Endothelial cell of umbilical vein (primary cell): ENCODE measurements at places on chromosomes 7 and 10. TPM values are rescaled to one million over a fixed set of nuclear protein-coding genes. Genes with fewer than 3 reads are reported as not detected.

GRCh38 chr7:45524445-45524844, 49.7 kb upstream of the ADCY1 start:
- DNase-seq: no peak

The SPOCK2 gene
- 0.67 and 1.1 TPM in 2 replicates for total RNA-seq

DNA sequence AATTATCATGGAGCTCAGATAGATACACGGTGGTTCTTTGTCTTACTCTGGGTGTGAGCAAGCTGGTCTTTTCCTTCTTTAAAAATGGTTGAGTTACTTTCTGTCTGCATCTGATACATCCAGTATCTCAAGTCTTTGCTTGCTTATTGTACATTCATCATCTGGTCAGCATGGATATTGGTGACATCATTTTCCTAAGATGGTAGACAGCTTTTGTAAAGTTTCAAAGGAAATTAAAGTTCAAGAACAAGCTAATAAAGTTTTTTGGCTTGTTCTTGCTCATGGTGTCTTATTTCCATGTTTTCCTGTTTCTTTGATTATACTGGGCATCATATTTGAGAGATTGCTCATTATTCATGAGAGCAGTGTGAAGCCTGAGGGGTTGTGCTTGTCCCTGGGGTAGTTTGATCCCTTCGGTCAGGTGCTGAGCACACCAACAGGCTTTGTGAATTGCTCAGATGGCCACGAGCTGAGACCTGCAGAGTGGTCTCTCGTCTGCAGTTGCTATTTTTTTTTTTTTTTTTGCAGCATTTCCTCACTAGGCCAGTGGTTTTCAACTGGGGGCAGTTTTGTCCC, 38.5 kb downstream of the MGMT start:
- DNase-seq: no peak

The IQUB gene
- not detected in 2 replicates for total RNA-seq

The BHLHA15 gene
- total RNA-seq: 1.2 and 1.5 TPM in 2 replicates

- peak; percentile 83 for DNase-seq
Measured at GRCh38 chr7:132065193-132065988, 509.0 kb upstream of the PODXL start.

The HOXA9 gene
- 61.6 and 62.9 TPM in 2 replicates for total RNA-seq

The ANKRD30A gene
- not detected in 2 replicates for total RNA-seq

The CCL24 gene
- total RNA-seq: not detected in 2 replicates

DNA sequence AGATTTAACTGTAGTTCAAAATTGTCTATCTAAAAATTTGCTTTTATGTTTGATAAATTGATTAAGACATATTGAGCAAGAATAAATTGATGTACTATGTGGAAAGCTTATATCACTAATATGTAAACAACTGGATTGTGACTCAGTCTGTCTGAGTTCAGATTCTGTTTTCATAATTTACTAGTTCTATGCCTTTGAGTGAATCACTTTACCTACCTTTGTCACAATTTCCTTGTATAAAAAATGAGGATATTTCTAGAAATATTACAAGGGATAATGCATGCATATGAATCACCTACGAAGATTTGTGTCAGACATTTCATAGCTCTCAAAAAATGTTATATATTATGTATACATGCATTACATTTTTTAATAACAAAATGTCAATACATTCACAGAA, 245.1 kb upstream of the ZWINT start:
- no peak for DNase-seq

GRCh38 chr10:126049759-126050700, 153.7 kb downstream of the FANK1 start:
- peak; percentile 96 for DNase-seq

- no peak for DNase-seq
Measured at GRCh38 chr7:70040970-70041766, 442.9 kb downstream of the AUTS2 start.

The PYROXD2 gene
- total RNA-seq: 7.0 TPM in 2 replicates

- no peak for DNase-seq
Measured at GRCh38 chr10:132001238-132001972, 19.7 kb upstream of the BNIP3 start.

DNA sequence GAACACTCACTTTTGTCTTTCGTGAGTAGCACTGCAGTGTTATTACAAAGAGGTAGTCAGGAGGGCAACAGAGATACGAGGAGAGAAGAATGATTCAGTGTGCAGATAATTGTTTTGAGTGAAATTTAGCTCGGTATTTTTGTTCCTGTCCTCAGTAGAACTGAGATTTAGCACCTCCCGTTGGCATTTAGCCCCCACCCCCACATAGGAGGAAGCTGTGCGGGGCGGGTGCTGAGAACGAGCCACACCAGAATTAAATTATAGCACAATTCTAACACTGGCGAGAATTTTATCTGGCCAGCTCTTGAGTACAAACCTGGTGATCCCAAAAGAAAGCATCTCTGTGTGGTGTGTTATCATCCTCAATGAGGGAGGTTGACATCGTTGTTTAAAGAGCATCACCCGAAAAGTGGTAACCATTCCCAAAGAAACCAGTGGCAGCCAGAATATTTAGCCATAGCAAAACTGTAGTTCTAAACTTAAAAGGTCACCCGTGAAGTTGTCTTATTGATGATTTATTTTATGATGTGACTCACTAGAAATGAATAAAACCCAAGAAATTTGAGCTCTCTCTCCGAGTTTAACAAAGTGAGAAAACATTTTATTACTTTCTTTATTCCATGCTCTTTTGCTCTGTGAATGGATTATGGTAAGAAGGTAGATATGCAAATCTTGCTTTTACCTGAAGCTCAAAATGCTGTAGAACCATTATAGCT, 612.2 kb downstream of the SUGCT start:
- no peak for DNase-seq

- no peak for DNase-seq
Measured at GRCh38 chr10:71432956-71433767, 36.4 kb downstream of the CDH23 start.

- no peak for DNase-seq
Measured at GRCh38 chr7:20578257-20578771, 37.2 kb upstream of the ABCB5 start.

The SHOC2 gene
- total RNA-seq: 37.1 and 39.1 TPM in 2 replicates

DNA sequence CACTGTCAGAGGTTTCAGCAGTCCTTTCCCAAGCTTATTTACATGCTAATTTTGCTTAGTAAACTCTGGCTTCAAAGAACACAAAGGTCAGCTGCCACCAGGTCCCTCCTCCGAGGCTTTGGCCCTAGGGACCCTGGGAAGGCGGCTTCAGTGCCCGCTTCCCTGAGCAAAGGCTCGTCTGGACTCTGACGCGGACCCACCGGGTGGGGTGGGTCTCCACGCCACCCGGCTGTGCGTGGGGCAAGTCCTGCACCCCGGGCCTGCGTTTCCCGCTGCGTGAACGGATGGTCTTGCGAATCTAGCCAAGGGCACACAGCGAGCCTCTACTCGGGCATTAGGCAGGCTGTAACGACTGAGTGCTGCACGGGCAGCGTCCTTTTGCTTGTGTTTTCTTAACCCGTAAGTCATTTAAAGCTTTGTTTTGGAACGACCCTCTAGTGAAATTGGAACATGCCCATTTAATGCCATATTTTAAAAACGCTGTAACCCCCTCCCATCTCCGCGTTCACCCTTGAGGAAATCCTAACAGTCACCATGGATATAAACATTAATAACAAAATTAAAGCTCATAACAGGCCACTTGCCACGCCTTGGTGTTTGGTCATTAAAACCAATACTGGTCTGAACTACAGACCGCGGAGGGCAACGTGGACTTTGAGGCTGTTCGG, 828 bp downstream of the BNIP3 start:
- DNase-seq: peak; percentile 35

The ARHGEF5 gene
- total RNA-seq: 0.88 and 1.5 TPM in 2 replicates

- DNase-seq: peak; percentile 92
Measured at GRCh38 chr10:79266543-79267312, 80.5 kb upstream of the PPIF start.

The PHKG1 gene
- 0.72 and 1.00 TPM in 2 replicates for total RNA-seq

DNA sequence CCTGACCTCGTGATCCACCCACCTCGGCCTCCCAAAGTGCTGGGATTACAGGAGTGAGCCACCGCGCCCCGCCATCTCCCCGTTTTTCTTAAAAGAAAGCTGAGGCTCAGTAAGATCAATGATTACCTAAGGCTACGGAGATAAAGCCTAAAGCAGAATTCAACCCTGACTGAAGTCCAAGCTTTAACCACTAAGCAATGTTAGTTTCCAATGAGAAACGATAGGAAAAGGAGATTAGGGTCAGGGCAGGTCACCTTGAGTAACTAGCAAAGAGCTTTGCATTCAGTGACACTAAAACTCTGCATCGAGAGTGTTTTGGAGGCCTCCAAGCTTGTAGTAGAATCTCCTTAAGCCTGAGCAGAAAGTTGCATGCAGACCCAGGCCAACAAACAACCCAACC, 17.6 kb upstream of the PRXL2A start:
- DNase-seq: no peak

GRCh38 chr10:2979306-2979705, 88.0 kb upstream of the PFKP start:
- DNase-seq: no peak

GRCh38 chr7:157864911-157865310, 528.1 kb downstream of the DNAJB6 start:
- DNase-seq: no peak

The HOXA7 gene
- 15.6 and 18.5 TPM in 2 replicates for total RNA-seq

DNA sequence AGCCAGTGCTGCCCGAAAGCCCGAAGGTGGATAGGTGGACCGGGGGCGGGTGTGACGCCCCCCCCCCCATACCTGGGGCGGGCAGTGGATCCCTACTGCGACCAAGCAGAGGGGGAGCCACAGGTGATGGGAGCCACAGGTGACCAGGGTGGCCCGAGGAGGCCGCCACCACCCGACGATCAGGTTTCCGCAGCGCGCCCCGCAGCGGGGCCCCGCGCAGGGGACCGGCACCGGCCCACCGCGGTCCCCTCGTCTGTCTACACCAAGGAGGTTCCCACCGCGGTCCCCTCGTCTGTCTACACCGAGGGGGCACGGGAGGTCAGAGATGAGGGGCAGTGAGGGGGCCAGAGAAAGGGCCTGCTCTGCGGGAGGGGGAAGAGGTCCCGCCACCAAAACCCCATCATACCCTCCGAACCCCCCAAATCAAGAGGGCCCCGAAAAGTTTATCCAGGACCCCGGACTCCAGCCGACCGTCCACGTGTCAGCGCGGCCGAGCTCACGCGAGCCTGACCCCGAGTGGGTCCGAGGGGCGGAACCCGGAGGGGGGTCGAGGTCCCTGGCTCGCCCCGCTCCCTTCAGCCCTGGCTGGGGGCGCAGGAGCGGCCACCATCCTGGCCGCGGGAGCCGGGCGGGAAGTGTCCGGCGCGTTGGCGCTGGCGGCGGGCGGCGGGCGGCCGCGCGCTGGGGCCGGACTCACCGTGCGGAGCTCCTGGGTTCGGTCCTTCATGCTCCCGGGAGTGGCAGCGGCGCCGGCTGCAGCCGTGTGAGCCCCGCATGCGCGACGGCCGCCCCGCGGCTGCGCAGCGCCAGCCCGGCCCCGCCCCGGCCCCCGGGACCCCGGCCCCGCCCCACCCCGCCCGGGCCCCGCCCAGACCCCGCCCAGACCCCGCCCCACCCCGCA, at the start of gene STX1A:
STX1A (minus strand) TSS at position 765 of the 901 bp plus-strand sequence; CDS start at position 727, 38 bp downstream.
- DNase-seq: peak; percentile 55

The H2BK1 gene
- total RNA-seq: not detected in 2 replicates

The VIPR2 gene
- total RNA-seq: not detected in 2 replicates

GRCh38 chr10:119315128-119316001, 108.0 kb downstream of the GRK5 start:
- peak; percentile 57 for DNase-seq

- DNase-seq: peak; percentile 69
Measured at GRCh38 chr7:105678811-105679495, 97.7 kb upstream of the EFCAB10 start.

The HOXA3 gene
- total RNA-seq: 12.0 and 14.0 TPM in 2 replicates

DNA sequence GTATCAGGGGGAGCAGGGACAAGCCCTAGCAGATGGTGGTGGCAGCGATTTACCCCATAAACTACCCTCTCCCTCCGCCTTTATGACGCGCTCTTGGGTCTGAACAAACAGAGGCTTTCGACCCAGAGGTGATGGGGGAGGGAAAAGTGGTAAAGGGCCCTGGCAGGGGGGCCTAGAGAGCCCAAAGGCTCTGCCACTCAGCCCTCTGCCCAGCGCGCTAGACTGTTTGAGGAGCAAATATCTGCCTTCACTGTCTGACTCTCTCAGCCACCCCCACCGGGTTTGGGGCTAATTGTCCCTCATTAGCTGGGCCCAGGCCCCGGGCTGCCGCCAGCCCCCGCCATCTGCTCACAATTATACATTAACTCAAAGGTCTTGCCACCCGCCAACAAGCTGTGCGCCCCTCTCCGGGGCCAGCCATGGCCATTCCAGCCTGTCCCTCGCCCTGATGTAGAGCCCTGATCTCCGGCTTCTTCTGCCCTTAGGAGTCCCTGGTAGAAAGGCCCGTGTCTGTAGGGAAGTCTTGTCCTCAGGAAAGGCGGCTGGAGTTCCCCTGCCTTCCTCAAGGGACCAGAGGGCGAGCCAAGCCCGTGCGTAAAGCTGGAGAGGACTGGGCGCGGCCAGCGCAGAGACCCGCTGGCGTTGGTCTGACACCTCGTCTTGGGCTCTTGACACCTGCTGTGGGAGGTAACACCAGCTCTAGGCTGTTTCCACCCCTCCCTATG, 1.9 kb upstream of the PAX4 start:
- DNase-seq: no peak

DNA sequence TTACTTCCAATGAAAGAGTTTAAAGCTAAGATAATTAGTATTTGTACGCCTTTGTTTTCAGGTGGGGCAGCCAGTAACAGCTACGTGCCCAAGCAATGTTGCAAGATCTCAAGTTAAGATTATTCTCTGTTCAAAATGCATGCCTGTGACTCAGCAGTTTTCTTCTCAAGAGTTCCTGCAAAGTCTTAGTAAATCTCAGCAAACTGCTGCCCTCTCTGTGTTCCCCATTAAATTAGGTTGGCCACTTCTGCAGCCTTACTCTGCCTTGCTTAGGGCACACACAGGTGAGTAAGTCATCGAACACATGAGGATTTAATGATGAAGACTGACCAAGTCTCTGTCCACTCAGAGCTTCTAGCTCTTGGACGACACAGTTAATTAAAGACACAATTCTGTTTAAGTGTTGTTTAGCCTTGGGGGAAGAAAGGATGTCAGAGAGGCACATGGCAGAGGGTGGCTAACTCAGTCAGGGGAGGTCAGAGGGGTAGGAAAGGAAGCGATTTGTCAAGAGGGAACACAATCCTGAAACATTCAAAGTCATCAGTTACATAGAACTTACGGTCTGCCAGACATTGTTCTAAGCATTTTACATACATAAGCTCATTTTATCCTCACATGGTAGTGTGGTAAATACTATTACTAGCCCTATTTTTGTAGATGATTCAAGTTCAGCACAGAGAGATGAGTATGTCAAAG, 20.2 kb upstream of the SLC35G1 start:
- no peak for DNase-seq

DNA sequence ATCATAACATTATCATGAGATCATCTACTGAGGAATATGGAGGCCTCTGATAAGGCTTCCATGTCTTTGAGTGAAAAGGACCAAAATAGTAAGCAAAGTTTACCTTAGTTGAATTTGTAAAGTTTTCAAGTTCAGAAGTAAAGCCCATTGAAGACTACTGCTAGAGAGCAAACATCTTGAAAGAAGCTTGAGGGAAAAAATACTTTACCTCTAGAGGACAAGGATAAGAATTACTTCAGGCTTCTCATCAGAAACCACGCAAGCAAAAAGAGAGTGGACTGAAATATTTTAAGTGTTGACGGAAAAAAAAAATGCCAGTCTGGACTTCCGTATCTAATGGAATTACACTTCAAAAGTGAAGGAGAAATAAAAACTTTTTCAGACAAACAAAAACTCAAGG, 114.3 kb downstream of the MPP7 start:
- no peak for DNase-seq

- no peak for DNase-seq
Measured at GRCh38 chr7:1670894-1671593, 967 bp downstream of the ELFN1 start.

The TRIM73 gene
- 1.2 and 2.0 TPM in 2 replicates for total RNA-seq

The LRRC18 gene
- not detected in 2 replicates for total RNA-seq
